ENCODE measurements at places on chromosomes 12 and 14. TPM values are rescaled to one million over a fixed set of nuclear protein-coding genes. Genes with fewer than 3 reads are reported as not detected.

HOXC11 gene
- 0.64 TPM for total RNA-seq

FAM234B gene
- 3.9 TPM for total RNA-seq

KCNK13 gene
- 0.14 TPM for total RNA-seq

ANO4 gene
- total RNA-seq: 0.13 TPM

HOXC4 gene
- total RNA-seq: 3.4 TPM

TMEM117 gene
- total RNA-seq: 1.5 TPM

KCNA5 gene
- total RNA-seq: not detected

RNFT2 gene
- 2.3 TPM for total RNA-seq

P2RX7 gene
- not detected for total RNA-seq

SRRM4 gene
- not detected for total RNA-seq

DPY19L2 gene
- 1.2 TPM for total RNA-seq

STAT2 gene
- total RNA-seq: 10.5 TPM

KLRF2 gene
- not detected for total RNA-seq

KRT73 gene
- total RNA-seq: not detected

GPN3 gene
- total RNA-seq: 27.2 TPM

CCDC175 gene
- total RNA-seq: not detected
